ENCODE measurements at places on chromosomes 3 and 15. TPM values are rescaled to one million over a fixed set of nuclear protein-coding genes. Genes with fewer than 3 reads are reported as not detected.

GRCh38 chr3:10758304-10759037 is 57.6 kb upstream of the SLC6A11 start:
- peaks cover 10% of the 10 kb centered on the region for H3K4me1 ChIP-seq
- H3K27ac ChIP-seq = no peak overlapping the region
- peaks cover 27% of the 10 kb centered on the region for H3K27me3 ChIP-seq
- H3K4me3 ChIP-seq = no peak overlapping the region
- no peaks in the 10 kb centered on the region for H3K36me3 ChIP-seq
- peak; percentile 40 for DNase-seq

Gene PLXNA1
- 63.3 TPM for total RNA-seq

Gene SPINK8
- not detected for total RNA-seq

Gene MAGEL2
- 8.6 TPM for total RNA-seq

- peak overlapping the region; percentile 60 for H3K4me3 ChIP-seq
- H3K4me1 ChIP-seq = peaks cover 3% of the 10 kb centered on the region
- no peak overlapping the region for H3K27ac ChIP-seq
- no peaks in the 10 kb centered on the region for H3K36me3 ChIP-seq
Observed at GRCh38 chr15:32029409-32029861, 880 bp upstream of the CHRNA7 start.

GRCh38 chr3:4551051-4551711 is 58.0 kb downstream of the ITPR1 start:
- no peaks in the 10 kb centered on the region for H3K27me3 ChIP-seq
- no peak overlapping the region for H3K27ac ChIP-seq
- H3K4me3 ChIP-seq = no peak overlapping the region
- H3K36me3 ChIP-seq = no peaks in the 10 kb centered on the region
- H3K4me1 ChIP-seq = no peaks in the 10 kb centered on the region
- no peak for DNase-seq

Gene SPTBN5
- 5.3 TPM for total RNA-seq

Gene MEIS2
- 30.9 TPM for total RNA-seq

- no peaks in the 10 kb centered on the region for H3K36me3 ChIP-seq
- no peak overlapping the region for H3K27ac ChIP-seq
- H3K4me1 ChIP-seq = no peaks in the 10 kb centered on the region
- peak; percentile 3 for DNase-seq
- peaks cover 54% of the 10 kb centered on the region for H3K27me3 ChIP-seq
Observed at GRCh38 chr3:54123776-54124196, 1.4 kb downstream of the CACNA2D3 start.

Gene MORC1
- not detected for total RNA-seq

DNA sequence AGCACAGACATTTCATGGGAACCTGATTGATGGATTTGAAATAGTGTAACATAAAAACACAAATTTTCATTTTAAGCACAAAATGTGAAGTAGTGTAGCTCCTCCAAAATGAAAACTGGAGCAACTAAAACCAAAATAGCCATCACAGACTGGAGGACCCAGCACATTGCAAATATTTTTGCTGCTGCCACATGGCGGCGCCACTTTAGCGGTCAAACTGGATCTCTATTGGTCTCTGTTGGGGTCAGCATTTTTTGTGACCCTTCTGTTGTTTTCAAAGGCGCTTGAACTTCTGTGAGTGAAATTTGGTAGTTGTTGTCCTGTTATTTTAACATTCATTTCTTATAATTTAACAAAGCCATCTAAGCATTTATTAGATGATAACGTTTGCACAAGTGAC is 259.9 kb downstream of the IL20RB start:
- H3K4me1 ChIP-seq = no peaks in the 10 kb centered on the region
- DNase-seq = no peak
- H3K36me3 ChIP-seq = no peaks in the 10 kb centered on the region
- no peak overlapping the region for H3K4me3 ChIP-seq
- H3K27me3 ChIP-seq = no peaks in the 10 kb centered on the region
- H3K27ac ChIP-seq = no peak overlapping the region

DNA sequence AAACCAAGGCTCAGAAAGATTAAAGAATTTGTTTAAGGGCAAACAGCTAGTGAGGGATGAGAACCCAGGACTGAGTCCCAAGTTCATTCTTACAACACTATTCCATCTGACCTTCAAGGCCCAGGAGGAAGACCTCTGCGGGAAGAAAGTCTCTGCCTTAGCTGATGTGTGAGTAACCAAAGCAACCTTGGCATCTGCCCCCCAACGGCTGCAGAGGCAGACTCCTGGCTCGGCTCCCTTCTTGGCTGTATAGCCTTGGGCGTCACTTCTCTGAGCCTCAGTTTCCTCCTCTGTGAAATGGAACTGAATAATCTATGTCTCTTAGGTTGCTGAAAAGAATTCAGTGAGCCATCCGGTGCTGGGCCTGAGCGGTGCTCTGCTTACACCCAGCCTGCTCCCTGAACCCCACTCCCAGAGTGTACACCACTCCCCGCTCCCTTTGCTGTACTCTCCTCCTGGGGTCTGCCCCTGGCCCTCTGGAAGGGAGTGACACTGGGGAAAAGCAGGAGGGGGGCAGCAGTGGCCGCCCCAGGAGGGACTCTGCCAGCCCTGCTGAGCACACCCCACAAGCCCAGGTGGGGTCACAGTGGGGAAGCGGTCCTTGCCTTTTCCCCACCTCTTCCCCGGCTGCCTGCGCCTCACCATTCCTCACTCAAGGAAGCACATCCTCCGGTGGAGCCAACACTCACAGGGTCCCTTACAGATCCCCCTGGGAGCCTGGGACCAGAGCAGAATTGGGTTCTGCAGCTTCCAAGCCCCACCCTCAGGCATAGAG is 97.3 kb downstream of the IQSEC1 start:
- no peak overlapping the region for H3K4me3 ChIP-seq
- H3K36me3 ChIP-seq = no peaks in the 10 kb centered on the region
- DNase-seq = no peak
- H3K27me3 ChIP-seq = peaks cover 11% of the 10 kb centered on the region
- H3K27ac ChIP-seq = no peak overlapping the region
- no peaks in the 10 kb centered on the region for H3K4me1 ChIP-seq

Gene AADACL2
- total RNA-seq = not detected

Gene PATL2
- total RNA-seq = 1.2 TPM

Gene SUCLG2
- 20.8 TPM for total RNA-seq

GRCh38 chr3:183262875-183263378 is 9.9 kb downstream of the B3GNT5 start:
- H3K4me1 ChIP-seq = peaks cover 24% of the 10 kb centered on the region
- DNase-seq = no peak
- H3K27ac ChIP-seq = no peak overlapping the region
- H3K27me3 ChIP-seq = no peaks in the 10 kb centered on the region

GRCh38 chr3:99523431-99524127 is 114.8 kb upstream of the COL8A1 start:
- H3K27ac ChIP-seq = no peak overlapping the region
- DNase-seq = no peak
- H3K27me3 ChIP-seq = no peaks in the 10 kb centered on the region
- H3K4me3 ChIP-seq = no peak overlapping the region
- H3K4me1 ChIP-seq = peaks cover 11% of the 10 kb centered on the region

DNA sequence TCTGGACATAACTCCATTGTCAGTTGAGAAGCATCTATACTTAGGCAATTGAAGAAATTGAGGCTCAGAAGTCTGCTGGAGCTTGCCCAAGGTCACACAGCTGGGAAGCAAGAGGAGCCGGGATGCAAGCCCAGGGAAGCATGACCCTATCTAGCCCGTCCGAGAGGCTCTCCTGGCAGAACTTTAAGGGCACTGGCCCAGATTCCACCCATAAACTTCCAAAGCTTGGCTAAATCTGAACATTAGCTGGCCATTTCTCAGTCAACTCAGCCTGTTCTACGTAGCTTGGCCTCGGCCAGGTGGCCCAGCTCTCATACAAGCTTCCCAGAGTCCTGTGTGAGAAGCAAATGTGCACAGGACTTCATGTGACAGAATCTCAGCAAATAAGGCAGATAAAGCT is 75.8 kb downstream of the LRIG1 start:
- H3K27me3 ChIP-seq = no peaks in the 10 kb centered on the region
- H3K4me3 ChIP-seq = no peak overlapping the region
- H3K36me3 ChIP-seq = no peaks in the 10 kb centered on the region
- DNase-seq = no peak

GRCh38 chr3:56792193-56792592 is 9.6 kb downstream of the ARHGEF3 start:
- no peaks in the 10 kb centered on the region for H3K36me3 ChIP-seq
- no peak for DNase-seq
- H3K27me3 ChIP-seq = no peaks in the 10 kb centered on the region
- no peak overlapping the region for H3K27ac ChIP-seq
- no peak overlapping the region for H3K4me3 ChIP-seq

Gene HCLS1
- 1.0 TPM for total RNA-seq

DNA sequence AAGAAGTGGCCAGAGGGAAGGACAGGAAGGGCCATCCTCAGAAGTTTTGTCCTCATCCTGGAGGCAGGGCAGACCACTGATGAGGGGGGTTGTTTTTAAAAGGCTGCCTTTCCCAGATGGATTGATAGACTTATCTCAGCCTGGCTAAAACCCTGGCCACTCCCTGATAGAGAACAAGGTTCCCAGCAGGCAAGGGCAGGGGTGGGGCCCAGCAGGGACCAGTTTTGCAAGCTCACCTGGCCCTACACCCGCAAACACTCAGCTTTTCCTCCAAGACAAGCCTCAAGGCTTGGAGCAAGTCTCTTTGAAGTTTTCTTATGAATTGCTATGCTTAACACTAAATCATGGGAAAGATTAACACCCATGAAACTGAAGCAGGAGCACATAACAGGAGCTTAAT is 9.1 kb downstream of the LIPC start:
- H3K27me3 ChIP-seq = peaks cover 3% of the 10 kb centered on the region
- no peaks in the 10 kb centered on the region for H3K36me3 ChIP-seq
- no peak for DNase-seq
- peaks cover 27% of the 10 kb centered on the region for H3K4me1 ChIP-seq
- H3K4me3 ChIP-seq = no peak overlapping the region
